ENCODE measurements at places on chromosomes 16 and 17.

- no peak for ATAC-seq
Observed at GRCh38 chr16:17205279-17206211, 265.2 kb downstream of the XYLT1 start.

DNA sequence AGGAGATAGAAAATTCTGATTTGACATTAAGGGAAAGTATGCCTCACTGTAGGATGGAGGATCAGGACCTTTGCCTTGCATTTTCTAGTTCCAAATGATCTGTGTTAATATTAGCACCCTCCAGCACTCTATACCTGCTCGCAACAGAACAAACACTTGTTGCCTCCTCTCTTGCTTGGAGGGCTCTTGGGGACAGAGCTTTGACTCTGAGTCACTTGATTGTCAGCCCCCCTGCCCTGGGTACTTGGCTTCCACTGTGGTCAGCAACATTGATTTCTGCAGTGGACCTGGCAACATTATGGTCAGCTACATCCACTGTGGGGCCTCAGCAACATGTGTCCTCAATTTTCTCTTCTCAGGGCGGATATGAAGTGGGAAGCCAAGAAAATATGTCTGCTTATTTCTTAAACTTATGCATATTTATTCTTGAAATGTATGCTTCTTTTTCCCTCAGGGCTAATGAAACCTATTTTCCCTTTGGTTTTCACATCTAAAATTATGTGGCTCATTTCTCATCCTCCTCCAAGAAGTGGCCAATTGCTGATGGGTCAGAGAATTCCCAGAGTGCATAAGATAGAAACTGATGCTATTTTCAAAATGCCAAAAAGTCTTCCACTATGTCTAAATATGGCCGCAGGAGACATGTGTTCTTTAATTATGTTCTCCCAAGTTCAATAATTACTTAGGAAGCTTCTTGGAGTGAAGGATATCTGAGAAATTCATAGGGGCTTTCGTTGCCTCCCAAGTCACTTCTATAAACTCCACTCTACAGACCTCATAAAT lies 94.6 kb upstream of the SMIM36 start:
- no peak for ATAC-seq

GRCh38 chr17:57560319-57560705 lies 184.8 kb downstream of the CCDC182 start:
- ATAC-seq, result no peak

DNA sequence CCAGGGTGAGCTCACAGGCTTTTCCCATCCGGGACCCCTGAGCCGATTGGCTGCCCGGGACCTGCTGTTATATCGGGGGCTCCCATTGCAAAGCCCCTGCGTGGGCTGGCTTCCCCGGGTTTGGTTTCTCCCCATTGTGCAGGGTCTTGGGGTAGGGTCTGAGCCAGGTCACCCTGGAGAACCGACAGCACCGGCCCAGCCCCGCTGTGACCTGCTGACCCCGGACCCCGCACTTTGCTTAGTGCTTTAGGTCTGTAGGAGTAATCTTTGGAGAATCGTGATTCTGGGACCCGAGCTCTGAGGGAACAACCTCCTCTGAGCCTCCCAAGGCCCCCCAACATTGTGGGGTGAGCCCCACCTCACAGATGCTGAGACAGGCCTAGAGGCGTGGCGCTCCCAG lies 62.9 kb downstream of the JPH3 start:
- ATAC-seq, result no peak

GRCh38 chr17:1967213-1967612 lies 57.9 kb downstream of the RTN4RL1 start:
- ATAC-seq, result no peak

- ATAC-seq, result no peak
Observed at GRCh38 chr17:30549864-30550511, 72.8 kb downstream of the GOSR1 start.

DNA sequence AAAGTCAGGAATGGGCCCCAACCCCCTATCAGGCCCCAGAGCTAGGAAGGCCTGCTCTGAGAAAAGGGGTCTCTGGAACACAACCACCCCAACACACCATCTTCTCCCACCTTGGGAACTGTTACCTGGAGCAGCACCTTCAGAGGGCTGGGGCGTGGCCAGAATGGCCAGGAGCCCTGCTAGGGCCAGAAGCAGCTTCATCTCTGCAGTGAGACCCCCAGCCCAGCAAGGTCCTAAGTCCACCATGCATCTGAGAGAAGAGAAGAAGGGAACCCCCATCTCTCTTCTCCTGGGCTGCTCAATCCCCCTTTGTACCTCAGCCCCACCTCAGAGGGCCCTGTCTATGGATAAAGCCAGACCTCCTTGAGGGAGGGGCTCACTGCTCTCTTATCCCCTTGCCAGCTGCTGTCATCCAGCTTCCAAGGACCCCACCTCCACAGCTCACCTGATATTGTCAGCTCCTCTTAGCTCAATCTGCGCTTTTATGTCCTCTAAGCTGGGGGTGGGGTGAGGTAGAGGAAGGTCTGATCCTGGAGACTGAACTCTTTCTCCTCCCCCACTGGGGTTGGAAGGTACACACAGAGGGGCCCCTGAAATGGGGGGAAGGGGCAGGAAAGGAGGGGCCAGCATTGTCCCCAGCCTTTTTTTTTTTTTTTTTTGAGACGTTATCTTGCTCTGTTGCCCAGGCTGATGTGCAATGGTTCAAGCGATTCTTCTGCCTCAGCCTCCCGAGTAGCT lies at the start of gene MPO:
TSS of gene MPO (minus strand) at position 456 of the 738 bp plus-strand sequence. CDS start at position 279, 177 bp downstream.
- no peak for ATAC-seq

Data from gastroesophageal sphincter (tissue), 4 donors.